Left lobe of liver (tissue), 2 donors: ENCODE measurements at places on chromosomes 3 and 15.

DNA sequence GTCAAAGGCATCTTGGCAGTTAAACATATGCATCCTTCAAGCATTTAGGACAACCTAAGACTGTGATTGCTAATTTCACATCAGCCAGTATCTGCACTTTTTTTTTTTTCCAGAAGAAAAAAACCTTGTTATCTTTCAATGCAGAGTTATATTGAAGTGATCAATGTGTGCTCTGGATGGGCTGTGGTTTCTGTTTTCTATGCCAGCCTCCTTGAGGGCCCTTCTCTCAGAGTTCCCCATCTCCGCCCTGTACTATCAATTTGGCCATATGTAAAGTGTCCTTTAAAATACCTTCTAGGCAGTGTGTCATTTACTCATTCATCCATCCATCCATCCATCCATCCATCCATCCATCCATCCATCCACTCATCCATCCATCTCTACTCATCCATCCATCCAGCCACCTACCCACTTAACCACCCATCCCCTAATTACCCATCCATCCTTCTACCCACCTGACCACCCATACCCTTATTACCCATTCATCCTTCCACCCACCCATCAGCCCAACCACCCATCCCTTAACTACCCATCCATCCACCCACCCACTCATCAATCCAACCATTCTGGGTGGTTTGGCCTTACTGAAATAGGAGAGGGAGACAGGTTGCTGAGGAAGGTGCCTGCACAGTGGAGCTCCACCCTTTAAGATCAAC, 322.1 kb downstream of the CHST2 start:
- DNase-seq: no peak

DNA sequence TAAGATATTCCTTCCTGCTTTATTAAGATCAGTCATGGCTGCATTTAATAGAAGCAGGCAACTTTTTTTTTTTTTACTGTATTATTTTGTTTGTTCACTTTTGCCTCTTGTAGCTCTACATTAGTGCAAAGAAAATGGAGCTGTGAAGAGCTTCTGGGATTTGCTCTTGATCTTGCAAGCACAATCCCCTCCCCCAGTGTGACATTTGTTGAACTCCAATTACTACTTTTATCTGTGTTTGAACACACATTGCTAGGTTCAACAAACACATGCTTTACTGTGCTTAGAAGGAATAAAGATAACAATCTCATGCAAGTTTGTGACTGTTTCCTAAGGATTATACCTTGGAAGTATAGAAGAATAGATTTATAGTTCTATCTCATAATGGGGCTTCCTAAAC, 648.8 kb downstream of the NLGN1 start:
- no peak for DNase-seq

- DNase-seq: no peak
Observed at GRCh38 chr3:171986757-171987518, 52.4 kb upstream of the FNDC3B start.

- DNase-seq: no peak
Observed at GRCh38 chr3:150985711-150986110, 13.2 kb upstream of the CLRN1 start.

DNA sequence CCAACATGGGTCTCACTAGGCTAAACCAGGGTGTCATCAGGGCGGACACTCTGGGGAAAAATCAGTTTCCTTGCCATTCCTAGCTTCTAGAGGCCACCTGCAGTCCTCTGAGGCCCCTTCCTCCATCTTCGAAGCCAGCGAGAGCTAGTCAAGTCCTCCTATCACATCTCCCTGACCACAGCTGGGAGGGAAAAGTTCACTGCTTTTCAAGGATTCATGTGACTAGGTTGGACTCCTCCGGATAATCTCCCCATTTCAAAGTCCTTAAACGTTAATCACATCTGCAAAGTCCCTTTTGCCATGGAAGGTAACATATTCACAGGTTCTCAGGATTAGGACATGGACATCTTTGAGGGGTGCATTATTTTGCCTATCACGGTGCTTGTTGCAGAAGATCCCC, 35.9 kb upstream of the MAP3K13 start:
- no peak for DNase-seq

DNA sequence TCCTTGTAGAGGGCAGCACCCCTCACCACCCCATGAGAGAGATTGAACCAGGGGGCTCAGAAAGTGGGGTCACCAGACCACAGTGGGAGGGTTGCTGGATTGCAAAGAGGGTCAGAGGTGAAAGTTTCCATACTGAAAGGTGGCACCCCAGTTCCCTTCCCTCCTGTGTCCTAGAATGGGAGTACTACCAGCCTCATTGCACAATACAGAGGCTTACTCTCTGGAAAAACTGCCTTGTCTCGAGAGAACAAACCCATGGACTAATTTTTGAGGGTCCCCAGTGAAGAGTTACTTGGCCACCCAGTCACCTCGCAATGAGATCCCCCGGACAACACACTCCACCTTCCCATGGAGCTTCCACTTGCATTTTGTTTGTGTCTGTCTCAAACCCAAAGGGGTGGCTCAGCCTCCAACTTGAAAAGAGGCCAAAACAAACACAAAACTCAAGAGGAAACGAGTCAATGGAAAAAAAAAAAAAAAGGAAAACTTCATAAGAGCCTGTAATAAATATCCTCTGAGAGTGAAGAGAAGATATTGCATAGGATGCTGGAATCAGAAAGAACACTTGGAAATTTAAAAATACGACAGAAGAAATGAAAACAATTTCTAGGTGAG, 18.6 kb downstream of the MESP2 start:
- DNase-seq: no peak

DNA sequence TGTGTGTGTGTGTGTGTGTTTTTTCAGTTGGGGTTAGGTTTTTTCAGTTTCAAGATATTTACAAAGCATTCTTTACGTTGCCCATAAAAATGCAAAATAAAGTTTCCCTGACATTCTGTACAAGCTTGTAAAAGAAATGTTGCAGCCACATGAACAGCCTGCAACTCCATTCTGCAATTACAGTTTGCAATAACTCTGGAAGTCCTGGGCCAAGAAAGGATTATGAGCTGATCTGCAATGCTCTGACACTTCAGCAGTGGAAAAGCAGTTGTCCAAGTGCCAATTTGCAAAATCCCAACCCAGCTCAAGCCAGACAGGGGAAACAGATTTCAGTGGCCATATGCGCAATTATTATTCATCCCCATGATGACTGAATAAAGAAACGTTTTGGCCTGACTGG, 322.1 kb downstream of the MEX3B start:
- DNase-seq: no peak

DNA sequence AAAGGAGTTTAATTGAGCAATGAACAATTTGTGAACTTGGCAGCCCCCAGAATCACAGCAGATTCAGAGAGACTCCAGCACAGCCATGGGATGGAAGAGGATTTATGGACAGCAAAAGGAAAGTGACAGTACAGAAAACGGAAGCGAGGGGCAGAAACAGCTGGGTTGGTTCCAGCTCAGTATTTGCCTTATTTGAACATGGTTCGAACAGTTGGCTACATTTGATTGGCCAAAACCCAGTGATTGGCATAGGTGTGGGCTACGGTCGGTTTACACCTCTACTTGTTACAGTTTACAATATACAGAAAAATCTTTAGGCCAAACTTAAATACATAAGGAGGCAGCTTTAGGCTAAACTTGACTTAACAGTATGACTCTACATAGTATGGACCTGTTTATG, 9.7 kb upstream of the MAP3K13 start:
- no peak for DNase-seq

DNA sequence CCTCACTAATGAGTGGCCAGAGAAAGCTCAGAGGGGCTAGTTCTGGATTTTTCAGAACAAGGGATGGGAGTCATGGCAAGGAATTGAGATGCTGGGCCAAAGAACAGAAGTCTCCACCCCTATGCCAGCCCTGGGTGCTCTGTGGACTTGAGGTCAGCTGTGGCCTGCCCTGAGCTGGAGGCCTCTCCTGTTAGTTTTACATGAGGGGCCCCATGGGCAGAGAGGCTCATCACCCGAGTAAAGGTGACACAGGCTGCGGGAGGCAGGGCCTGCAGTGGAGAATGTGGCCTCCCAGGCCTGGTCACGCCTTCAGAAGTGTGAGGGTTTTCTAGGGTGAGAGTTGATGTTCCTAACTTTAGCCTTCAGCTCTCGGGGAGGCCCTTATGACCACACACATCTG, 44.9 kb downstream of the ABHD5 start:
- no peak for DNase-seq

DNA sequence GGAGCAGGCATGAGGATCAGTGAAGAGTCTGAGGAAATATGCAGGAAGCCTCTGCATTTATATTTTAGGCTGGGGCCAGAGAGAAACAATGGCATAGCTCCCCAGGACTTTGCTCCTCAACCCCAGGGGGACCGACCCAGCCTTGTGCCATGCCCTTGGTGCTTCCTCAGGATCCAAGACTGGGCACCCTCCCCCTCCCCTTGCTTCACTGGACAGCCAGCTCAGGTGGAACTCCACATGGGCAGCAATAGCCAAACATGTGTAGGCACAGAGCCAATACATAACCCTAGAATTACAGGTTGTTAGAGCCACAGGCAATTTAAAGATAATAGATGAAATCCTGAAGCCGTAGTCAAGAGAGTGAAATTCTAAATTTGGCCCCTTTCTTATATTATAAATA, 73.0 kb upstream of the ETV5 start:
- no peak for DNase-seq

GRCh38 chr15:85986116-85986515, 93.6 kb upstream of the AGBL1 start:
- DNase-seq: no peak

- DNase-seq: no peak
Observed at GRCh38 chr15:35992791-35993190, 446.8 kb upstream of the DPH6 start.

DNA sequence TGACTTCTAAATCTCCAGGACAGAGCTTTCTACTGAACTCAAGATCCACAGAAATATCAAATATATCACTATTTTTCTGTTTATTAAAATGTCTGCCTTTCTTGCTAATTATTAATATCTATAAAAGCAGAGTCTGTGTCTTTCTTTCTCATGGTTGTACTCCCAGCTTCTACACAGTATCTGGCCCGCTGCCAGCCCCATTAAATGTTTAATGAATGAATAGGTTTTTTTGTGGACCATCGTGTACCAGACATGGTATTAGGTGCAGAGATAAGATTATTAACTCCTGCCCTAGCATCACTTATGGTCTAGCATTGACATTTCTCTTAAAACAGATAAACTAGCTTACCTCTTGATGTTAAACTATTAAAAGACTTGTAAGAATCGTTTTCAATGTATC, 111.4 kb upstream of the RBMS3 start:
- DNase-seq: no peak

DNA sequence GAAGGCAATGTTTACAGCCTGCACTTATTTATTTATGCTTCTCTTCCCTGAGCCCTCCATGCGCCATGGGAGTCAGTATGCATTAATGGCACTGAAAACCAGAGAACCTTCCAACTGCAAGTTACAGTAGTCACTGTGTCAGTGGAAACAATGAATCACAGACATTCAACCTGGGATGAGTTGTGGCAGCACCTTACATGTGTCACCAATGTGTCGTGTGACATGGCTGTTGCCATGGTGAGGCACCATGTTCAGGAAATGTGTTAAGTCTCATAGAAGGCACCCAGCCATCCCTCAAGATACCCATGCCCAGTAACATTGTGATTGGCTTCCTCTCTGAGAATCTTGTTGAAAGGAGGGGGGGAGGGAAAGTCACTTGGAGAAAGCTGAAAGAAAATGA, 105.0 kb downstream of the FOXP1 start:
- DNase-seq: no peak

- DNase-seq: no peak
Observed at GRCh38 chr3:169054471-169054870, 609.0 kb downstream of the MECOM start.

- no peak for DNase-seq
Observed at GRCh38 chr3:113167825-113168801, 43.2 kb upstream of the BOC start.

GRCh38 chr3:32910954-32911353, 40.5 kb upstream of the CCR4 start:
- DNase-seq: no peak

GRCh38 chr3:139468399-139468798, 7.9 kb downstream of the RBP2 start:
- DNase-seq: peak; percentile 57

GRCh38 chr3:50357481-50357880, 1.8 kb downstream of the TMEM115 start:
- no peak for DNase-seq
